ENCODE measurements at places on chromosomes 12 and 14.

DNA sequence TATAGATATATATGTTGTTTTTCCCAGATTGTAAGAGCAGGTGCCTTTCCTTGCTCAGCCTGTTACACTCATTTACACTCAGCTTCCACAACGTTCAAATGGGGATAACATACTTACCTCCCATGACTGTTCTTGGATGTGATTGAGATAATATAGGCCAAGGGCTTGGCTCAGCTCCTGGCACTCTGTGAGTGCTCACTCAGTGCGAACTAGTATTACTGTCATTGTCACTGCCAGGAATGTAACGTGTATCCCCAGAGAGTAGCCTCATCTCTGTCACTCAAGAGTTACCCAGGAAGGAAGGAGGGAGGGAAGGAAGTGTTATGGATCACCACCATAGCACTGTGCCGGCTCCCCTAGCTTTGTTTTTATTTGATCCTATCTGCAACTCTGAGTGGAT is 307.9 kb downstream of the PDZRN4 start:
- DNase-seq: no peak

DNA sequence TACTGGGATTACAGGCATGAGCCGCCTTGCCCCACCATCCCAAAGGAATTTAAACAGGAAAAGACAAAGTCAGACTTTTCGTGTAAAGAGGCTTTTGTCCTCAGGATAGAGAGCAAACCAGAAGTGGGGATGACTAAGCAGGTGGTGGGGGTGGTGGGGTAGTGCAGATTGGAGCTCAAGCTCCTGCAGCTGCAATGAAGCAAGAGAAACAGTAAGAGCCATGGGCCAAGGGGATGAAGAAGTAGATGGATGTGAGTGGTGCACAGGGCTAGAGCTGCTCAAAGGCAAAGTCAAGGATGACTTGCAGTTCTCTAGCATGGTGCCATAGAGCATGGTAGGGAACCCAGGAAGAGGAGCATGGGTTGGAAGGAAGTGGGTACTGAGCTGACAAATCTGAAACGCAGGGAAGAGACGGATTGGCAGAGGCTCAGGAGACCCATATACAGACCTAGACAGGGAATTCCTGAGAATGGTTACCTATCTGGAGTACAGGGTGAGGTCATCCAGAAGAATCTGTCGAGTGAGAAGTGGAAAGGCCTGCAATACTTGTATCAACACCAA is 11.4 kb upstream of the RNF34 start:
- DNase-seq: no peak

DNA sequence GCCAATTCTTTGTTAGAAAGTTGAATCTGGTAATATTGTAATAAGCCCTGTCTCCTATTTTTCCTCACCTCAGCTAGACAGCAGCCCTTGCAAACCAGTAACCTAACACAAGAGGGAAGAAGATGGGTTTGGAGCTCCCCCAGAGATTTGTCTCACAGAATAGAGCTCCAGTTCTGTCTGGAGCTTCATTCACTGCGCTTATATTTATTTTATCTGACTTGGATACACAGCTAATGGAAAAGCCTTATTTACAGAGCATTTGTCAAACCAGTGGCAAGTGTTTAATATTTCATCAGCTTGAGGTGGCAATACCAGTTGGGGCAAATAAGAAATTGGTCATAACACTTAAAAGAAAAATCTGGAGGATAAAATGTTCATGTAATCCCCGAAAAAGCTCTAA is 1094.0 kb downstream of the FSCB start:
- DNase-seq: no peak

DNA sequence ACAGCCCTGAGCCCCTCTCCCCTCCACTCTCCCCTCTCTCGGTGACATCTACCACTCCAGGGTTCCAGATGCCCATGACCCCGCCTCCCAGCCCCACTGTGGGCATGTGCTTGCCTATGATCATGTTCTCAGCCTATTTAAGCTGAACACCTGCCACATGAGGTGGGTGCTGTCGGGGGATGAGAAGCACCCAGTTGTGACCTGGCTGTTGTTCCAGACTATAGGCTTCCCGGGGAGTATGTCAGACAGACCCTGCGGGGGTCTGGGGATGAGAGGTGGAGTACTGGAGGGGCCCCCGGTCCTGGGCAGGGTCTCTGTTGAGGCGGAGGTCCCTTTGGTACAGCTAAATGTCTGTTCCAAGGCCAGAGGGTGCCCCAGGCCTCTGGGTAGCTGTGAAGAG is 6.0 kb downstream of the VSX2 start:
- DNase-seq: no peak

GRCh38 chr14:59699442-59699841 is 122.8 kb upstream of the CCDC175 start:
- DNase-seq: no peak

DNA sequence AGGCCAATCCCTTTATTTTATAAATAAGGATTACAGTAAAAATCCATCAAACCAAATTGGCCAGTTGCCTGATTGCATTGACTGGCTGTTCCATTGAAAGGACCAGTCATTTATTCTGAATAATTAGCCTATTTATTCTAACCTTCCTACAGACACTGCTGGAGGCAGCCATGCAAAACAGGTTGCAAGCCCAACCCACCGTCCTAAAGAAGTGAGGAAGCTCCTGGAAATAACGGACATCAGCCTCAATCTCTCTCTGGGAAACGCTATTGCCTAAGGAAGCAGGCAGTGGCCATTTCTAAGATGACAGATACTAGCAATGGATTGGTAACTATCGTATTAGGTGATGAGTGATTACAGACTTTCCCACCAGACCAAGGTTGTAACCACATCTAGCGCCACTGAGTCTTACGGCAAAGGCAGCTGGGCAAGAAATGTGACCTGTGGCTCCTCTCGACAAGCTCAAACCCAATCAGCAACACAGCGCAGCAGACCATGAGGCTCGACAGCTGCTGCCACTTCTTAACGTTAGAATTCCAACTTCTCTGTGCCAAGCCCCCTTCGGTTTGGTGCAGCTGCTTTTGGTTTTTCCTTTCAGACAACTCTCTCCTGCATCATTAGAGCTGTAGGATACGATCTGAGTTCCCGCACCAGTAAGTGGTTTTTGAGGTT is 134.2 kb downstream of the KCNK10 start:
- no peak for DNase-seq

DNA sequence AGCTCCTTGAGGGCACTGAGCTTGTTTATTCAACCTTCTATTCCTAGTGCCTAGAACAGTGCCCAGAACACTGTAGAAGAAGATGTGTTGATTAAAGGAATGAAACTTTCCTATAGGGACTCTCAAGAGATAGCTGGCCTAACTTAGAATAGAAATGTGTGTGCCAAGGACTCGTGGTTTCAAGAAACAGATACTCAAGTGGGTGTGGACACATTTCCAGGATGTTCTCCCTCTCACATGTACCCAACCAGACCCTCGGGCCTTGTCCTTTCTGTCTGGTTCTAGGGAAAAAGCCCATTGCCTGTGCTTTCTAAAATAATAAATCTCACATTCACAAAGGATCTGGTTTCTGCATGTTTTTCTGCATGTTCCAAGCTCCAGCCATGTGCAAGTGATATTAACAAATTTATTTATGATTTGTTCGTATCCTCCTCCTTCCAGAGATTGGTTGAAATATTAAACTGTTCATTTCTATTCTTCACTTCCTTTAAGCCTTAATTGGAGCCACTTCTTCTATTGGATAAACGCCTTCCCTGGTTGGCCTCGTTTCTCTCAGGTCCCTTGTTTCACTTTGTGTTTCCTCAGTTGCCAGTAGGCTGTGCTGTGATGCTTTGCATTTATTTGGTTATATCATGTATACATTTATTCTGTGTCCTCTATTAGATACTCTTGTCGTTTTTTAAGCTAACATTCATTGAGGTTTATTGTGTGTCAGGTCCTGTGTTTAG is 89.8 kb downstream of the CRADD start:
- DNase-seq: peak; percentile 37

DNA sequence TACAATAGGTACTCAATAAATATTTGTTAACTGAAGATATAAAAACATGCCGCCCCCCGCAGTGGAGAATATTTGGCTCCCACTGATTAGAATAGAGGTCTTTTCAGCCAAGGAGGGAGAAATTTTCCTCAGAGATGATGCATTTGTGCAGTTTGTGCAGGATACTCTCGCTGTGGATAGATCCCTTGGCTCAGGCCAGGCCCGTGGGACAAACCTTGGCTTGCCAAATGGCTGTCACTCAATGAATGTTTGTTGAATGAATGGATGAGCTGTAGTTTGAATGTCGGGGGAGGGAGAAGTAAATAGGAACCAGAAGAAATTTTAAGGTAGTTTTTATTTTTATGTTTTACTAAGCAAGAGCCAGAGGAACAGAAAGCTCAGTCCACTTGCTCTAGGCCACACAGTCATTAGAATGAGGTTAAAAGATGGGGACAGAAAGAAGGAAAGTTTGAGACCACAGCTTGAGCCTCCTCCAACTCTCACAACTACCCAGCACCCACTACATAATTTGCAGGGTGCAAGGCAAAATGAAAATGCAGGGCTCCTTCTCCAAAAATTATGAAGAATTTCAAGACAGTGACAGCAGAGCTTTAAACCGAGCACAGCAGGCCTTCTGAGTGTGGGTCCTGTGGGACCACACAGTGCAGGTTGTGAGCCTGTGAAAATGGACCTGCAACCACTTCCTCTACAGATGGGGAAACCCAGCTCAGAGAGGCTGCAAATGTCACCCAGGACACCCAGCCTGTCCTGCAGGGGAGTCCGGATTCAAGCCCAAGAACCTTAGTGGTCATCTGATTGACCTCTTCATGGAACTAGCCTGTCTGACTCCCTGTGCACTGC is 51.4 kb downstream of the WSCD2 start:
- DNase-seq: no peak

- DNase-seq: no peak
Observed at GRCh38 chr12:121033625-121034349, 5.3 kb downstream of the OASL start.

All from GM10248 (cell line).